GM06990 (cell line): ENCODE measurements at places on chromosomes 6 and 20.

DNA sequence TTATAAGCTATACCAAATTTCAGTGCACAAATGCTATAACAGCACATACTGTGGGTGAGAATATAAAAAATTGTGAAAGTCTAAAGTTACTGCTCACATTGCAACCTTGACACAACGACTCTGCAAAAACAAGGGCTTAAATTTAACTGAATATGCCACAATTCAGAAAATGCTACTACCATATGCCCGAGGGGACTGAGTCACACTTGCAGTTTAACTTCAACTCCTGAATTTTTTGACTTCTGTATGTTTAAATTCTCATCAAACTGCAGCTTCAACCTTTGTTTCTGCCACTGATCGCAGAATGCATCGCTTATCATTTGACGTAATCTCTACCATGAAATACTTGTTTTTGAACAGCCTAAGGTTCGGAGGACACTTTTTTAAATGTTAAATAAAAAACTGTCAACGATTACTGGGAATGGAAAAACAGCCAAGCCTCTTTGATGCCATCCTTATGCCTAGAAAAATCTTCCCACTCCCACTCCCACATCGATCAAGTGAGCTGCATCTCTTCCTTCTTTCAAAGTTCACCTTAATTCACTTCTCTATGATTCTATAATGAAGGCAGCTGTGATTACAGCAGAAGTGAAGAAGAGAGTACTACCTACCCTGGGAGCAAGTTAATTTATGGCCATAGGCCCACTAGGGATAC is 136.5 kb downstream of the ATXN1 start:
- DNase-seq = no peak

DNA sequence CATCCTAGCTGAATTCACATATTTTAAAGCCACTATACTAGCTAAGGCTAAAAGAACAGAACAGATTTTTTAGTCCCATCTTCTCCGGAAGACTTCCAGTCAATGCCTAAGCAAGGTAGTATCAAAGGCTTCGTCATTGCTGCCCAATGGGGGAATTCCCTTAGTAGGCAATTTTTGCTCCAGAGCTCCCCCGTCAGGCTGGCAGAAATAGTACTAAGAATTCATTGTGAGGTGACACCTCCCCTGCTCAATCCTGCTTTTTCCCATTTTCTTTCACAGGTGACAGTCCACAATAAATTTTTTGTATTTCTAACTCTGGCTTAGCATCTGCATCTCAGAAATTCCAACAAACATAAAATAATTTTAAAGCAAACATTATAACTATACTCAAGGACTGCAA is 52.8 kb upstream of the SRSF6 start:
- DNase-seq = peak; percentile 16

DNA sequence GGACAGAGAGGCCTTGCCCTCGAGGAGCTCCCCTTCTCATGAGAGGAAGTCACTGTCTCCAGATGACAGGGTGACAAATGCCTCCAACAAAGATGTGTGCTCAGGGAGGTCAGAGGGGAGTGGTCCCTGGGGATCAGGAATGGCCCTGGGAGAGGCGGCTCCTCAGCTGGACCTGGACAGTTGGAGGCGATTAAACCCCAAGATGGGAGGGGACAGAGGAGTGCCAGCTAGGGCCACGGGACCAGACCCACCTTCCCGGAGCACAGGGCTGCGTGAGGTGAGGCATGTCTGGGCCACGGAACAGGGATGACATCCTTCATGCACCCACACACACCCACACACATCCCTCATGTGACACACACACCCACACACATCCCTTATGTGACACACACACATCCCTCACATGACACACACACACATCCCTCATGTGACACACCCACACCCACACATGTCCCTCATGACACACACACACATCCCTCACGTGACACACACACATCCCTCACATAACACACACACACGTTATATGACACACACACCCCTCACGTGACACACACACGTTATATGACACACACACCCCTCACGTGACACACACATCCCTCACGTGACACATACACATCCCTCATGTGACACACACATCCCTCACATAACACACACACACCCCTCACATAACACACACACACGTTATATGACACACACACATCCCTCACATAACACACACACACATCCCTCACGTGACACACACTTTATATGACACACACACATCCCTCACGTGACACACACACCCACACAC is 57.4 kb upstream of the SLCO4A1 start:
- DNase-seq = no peak

DNA sequence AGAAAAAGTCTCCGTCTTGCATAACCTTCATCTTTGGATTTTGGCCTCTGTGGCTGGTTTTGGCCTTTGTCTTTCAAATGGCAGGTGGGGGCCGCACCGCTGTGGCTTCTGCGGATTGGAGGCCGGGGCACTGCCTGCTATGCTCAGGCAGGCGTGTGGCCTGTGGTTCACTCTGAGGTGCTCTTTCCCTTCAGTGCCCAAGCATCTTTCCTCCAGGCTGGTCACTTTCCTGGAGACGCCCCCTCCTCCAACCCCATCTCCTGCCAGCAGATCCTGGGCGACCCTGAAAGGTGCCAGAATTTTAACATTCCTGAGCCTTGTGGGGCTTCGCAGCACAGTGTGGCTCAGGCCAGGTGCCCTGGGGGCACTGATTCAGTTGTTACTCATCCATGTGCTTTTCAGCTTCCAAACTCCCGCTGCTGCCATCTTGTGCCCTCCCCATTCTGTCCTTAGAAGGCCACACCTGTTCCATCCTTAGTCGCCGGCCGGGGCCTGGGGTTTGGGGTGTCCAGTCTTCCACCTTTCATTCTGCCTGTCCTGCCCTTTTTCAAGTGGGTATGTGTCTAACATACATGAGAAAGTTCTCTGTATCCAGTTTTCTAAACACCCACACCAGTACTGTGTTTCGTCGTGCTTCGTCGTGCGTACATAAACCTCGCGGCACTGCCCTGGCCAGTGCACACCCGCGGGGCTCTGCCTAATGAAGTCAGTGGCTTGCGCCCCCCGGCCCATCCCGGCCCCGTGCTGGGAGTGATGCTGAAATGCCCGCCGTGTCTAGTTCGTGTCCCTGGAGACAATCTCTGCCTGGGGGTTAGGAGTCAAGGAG is 12.1 kb downstream of the SS18L1 start:
- DNase-seq = no peak

DNA sequence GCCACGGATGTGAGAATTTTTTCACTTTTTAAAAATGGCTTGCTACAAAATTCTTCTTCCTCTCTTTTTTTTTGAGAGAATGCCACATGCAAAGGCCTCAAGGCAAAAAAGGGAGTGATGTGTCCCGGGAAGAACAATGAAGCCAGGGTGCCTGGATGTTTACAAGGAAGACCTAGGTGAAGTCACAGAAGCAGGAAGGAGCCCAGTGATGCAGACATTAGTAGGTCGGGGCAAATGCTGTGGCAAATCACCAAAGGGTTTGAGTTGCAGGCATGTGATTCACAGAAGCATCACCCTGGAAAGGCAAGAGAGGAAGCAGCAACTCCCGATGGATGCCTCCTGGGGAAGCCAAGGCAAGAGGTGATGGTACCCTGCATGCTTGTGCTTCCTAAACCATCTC is 46.8 kb downstream of the FARS2 start:
- DNase-seq = no peak

DNA sequence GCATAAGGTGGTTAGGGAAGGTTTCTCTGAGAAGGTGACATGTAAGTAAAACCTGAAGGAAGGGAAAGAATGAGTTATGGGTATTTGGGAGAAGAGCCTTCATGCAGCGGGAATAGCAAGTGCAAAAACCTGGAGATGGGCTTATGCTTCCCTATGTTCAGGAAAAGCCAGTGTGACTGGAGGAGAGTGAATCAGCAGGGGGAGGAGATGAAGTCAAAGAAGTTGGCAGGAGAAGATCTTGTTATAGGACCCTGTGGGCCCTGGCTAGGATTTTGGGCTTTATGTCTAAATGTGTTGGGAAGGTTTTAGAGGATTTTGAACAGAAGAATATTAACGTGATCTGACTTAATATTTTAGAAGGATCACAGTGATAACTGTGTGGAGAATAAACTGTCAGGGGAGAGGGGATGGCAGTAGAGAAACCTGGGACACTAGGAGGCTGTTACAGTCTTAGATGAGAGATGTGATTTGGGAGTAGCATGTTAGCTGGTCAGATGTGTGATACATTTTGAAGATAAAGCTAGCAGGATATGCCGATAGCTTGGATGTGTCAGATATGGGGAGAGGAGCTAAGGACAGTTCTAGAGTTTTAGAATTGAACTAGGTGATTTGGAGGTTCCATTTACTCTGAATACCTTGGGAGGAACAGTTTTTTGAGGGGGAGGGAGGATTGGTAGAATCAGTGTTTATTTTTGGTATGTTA is 41.0 kb downstream of the PHF3 start:
- DNase-seq = no peak

- DNase-seq = no peak
Observed at GRCh38 chr6:14436592-14437132, 319.1 kb downstream of the CD83 start.

DNA sequence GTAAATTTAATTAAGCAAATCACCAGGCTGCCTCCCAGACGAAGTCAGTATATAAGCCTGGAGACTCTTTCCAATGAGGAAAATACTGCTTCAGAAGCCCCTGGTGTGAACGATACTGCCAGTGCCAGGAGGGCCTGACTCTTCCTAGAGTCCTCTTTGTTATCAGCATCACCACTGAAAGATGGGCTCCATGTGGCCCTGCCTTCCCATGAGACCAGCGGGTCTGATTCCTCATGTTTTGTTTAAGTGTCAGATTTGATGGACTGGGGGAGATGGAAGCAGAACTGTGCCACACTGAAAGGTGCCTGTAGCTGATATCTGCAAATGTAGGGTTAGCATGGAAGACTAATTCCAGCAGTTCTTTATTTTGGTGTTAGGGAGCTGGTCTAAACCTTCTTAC is 7.9 kb downstream of the NQO2 start:
- DNase-seq = no peak

DNA sequence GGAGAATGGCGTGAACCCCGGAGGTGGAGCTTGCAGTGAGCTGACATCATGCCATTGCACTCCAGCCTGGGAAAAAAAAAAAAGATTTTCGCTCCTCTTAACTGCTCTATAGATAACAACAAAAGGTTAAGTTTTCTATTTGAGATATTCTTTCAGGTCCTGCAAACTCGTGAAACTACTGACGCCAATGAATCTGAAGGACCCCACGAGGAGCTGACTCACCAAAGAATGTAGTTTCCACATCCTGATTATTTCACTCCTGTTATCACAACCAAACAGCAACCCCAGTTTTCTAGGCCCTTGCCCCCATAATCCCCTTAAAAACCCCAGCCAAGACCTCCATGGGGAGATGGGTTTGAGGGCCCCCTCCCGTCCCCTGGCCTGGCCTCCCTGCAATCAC is 58.7 kb downstream of the OTOR start:
- no peak for DNase-seq

GRCh38 chr20:24469116-24469893 is at the start of gene SYNDIG1:
Gene SYNDIG1, plus strand, starts transcription at chr20:24469629. Its CDS starts 73,469 bp downstream, at chr20:24543098.
- DNase-seq = no peak

DNA sequence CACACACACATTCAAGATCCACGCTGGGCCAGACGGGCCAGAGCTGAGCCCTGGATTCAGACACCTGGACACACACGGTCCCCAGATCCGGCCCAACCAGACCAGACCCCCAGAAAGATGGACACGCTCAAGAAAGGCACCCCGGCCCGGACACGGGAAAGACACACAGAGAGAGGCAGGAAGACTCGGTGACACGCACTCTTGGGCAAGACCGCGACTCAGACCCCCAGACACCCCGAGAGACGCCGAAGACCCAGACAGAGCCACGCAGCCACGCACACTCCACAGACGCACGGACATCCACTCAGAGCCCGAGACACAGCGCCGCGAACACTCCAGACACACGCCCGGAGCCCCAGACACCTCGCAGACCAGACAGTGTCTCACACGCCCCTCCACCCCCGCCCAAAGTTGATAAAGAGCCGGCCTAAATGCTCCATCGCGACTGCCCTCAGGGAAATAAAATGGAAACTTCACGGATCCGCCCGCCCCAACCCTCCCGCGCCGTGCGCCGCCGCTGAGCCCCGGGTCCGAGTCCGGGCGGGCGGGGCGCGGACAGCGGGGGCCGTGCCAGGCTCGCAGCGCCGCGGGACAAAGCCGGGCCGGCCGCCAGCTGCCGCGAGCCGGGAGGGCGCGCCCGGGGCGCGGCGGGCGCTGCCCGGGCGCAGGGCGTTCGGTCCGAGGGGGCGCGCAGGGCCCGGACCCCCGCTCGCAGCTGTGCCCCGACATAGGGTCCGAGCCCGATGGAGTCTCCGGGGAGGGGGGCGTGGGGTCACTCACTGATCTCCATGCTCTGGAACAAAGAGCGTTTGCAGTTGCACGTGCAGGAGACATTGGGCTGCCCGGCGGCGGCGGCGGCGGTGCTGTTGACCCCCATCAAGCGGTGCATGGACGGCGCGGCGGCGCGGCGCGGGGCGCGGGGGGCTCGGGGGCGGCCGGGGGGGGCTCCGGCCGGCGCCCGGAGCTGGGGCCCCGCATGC is 831 bp downstream of the PMEPA1 start:
- DNase-seq = no peak

DNA sequence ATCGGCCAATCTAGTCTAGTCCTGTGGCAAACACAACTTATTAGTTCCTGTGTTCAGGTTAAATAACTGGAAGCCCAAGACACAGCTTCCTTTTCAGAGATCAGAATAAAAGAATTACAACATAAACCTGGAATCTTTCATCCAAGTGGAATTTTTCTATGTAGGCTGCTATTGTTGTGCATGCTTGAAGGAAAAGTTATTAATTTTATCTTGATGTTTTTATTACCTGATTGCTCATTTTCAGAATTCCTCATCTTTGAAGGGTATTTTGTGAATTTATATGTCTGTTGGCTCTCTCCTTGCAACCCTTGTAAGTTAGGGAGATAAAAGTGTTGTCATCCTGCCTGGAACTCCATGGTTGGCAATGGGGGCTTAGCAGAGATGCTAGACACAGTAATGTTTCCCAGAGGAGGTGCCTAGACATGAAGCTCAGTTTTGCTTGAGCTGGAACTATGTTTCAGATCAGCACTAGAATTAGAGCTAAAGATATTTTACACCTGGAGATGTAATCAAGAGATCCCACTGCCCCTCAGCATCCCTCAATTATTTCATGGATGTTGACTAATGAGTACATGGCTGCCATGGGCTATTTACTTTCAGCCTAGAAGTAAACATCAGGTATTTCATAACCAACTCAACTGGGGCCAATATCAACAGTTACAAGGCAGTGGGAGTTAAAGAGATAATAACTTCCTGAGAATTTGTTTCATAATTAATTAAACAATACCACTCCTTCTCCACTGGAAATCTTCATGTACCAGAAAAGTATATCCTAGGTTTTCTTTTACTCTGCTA is 367.0 kb upstream of the MARCKS start:
- DNase-seq = no peak

GRCh38 chr20:17345321-17345720 is 118.5 kb downstream of the PCSK2 start:
- DNase-seq = no peak
